ENCODE measurements at places on chromosomes 6 and 20. TPM values are rescaled to one million over a fixed set of nuclear protein-coding genes. Genes with fewer than 3 reads are reported as not detected.

ENPP4 gene
- total RNA-seq: 0.59 TPM

PPP1R14C gene
- not detected for total RNA-seq

CNKSR3 gene
- total RNA-seq: 6.6 TPM

NDRG3 gene
- total RNA-seq: 19.6 TPM

LHFPL5 gene
- total RNA-seq: not detected

UBE2C gene
- total RNA-seq: 10.7 TPM

CD93 gene
- 16.9 TPM for total RNA-seq

TSHZ2 gene
- total RNA-seq: 16.7 TPM

ABHD16B gene
- not detected for total RNA-seq

PRDM13 gene
- total RNA-seq: not detected
